ENCODE measurements at places on chromosomes 6 and 20. TPM values are rescaled to one million over a fixed set of nuclear protein-coding genes. Genes with fewer than 3 reads are reported as not detected.
A peak's percentile ranks its signal among the peaks of the same experiment; 100 is the strongest.

- no peak for DNase-seq
Observed at GRCh38 chr6:168730931-168731716, 290.1 kb downstream of the SMOC2 start.

GRCh38 chr6:140105857-140106256, 731.4 kb upstream of the CITED2 start:
- peak; percentile 10 for DNase-seq

DNA sequence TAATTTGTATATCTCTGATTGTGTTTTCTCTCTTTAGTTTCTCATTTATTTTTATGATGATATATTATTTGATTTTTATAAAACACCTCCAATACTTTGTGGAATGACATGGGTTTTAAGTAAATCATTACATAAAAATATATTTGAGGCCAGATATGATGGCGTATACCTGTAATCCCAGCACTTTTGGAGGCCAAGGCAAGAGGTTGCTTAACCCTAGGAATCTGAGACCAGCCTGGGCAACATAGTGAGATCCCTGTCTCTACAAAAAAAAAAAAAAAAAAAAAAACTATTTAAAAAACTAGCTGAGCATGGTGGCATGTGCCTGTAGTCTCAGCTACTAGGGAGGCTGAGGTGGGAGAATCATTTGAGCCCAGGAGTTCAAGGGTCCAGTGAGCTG, 87.3 kb downstream of the BMP6 start:
- DNase-seq = no peak

DNA sequence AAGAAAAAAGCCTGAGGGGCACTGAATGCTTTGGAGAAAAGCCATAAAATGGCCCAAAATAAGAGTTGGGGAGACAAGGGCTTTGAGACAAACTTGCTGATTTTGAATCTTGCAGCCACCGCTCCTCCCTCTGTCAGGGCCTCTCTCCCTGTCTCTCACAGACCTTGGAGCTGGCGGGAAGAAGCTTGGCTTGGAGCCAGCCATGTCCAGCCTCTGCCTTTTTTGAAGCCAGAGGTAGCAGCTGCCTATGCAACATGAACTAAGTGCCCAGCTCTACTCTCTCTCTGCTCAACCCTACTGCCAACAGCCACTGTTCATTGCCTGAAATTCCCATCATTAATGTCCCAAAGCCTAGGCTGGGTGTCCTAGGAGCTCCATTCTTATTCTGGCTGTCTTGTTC, 63.7 kb upstream of the CTNNBL1 start:
- DNase-seq = no peak

The ZC3H12D gene
- 0.07 TPM for total RNA-seq

The RUNX2 gene
- total RNA-seq = 1.2 TPM

The RIPPLY2 gene
- total RNA-seq = 1.9 TPM

- DNase-seq = no peak
Observed at GRCh38 chr6:32216998-32217397, 6.9 kb downstream of the NOTCH4 start.

The EPB41L1 gene
- 42.0 TPM for total RNA-seq

The PREP gene
- total RNA-seq = 70.0 TPM

DNA sequence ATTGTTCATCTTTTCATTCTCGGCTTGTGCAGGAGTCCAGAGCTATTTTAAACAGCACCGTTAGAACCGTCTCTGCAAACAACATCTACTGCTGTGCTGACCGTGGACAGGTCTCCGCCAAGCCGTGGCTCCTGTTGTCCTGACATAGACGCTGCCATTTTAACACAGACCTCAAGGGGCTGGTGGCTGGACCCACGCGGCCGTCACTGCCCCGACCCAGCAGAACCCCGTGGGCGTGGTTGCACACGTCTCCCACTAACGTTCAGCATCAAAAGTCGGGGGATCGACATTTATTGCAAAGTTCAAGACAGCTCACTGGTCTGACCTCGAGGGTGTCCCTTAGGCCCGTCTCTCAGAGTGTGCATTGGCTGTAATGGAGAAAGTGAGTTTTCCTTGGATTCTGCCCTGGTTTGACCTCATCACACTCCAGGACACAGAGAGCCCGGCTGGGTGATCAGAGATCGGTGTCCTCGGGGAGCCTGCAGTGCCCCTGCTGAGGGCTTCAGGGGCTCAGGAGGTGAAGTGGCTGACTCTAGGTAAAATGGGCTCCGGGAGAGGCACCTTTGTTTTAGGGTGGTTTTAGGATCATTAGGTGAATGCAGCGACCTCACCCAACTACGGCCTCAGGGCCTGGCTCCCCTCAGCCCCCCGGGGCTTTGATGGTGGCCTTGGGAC, 363.2 kb downstream of the THBS2 start:
- DNase-seq = no peak

GRCh38 chr6:166757232-166758135, 130.4 kb upstream of the RPS6KA2 start:
- DNase-seq = no peak

GRCh38 chr20:62925420-62926228, 681 bp downstream of the DIDO1 start:
- DNase-seq = no peak

DNA sequence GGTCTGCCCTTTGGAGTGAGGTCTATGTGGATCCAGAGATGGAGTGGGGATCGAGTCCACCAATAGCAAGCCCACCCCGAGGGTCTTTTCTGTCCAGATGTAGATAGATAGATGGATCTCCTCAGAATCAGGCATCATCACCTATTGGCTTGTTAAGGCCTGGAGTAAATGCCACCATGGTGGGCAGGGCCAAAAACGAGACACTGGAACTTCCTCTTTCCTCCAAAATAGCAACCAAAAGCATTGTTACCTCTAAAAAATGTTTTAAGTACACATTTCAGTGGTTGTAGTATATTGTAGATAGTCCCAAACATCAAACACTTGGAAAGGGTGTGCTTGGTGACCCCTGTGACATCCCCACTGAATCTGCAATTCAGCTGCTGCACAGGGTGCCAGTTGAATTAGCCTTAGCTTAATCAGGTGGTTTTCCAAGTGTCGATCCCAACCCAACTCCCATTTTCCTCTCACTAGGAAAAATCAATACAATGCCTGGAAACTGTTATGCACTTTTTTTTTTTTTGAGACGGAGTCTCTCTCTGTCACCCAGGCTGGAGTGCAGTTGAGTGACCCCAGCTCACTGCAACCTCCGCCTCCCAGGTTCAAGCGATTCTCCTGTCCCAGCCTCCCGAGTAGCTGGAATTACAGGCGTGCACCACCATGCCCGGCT, 35.0 kb upstream of the NELFCD start:
- no peak for DNase-seq

The PPP1R14C gene
- 0.61 TPM for total RNA-seq

The POM121L2 gene
- 0.09 TPM for total RNA-seq

GRCh38 chr6:9455864-9456658, 958.8 kb downstream of the TFAP2A start:
- DNase-seq = peak; percentile 47

The LINC00237 gene
- 0.69 TPM for total RNA-seq

GRCh38 chr6:137820952-137821351, 46.1 kb upstream of the TNFAIP3 start:
- DNase-seq = no peak

- DNase-seq = no peak
Observed at GRCh38 chr6:56959094-56959493, 4.2 kb downstream of the BEND6 start.

- no peak for DNase-seq
Observed at GRCh38 chr6:56570413-56571359, 72.0 kb downstream of the DST start.

GRCh38 chr6:121652726-121653623, 217.5 kb downstream of the GJA1 start:
- no peak for DNase-seq

The C6orf58 gene
- total RNA-seq = not detected

The GPR6 gene
- 0.37 TPM for total RNA-seq

The PPP1R16B gene
- total RNA-seq = 9.7 TPM

The TNFRSF6B gene
- not detected for total RNA-seq

The C4B gene
- total RNA-seq = 3.5 TPM

- DNase-seq = no peak
Observed at GRCh38 chr6:437037-437392, 45.5 kb downstream of the IRF4 start.

- no peak for DNase-seq
Observed at GRCh38 chr20:31667315-31668285, 29.9 kb downstream of the COX4I2 start.

- DNase-seq = no peak
Observed at GRCh38 chr6:134948691-134949090, 1.2 kb downstream of the ALDH8A1 start.

The MYB gene
- total RNA-seq = 7.6 TPM

- no peak for DNase-seq
Observed at GRCh38 chr20:63475209-63475608, 2.8 kb upstream of the KCNQ2 start.

The ID4 gene
- total RNA-seq = 8.3 TPM

The CRIP3 gene
- 46.3 TPM for total RNA-seq

DNA sequence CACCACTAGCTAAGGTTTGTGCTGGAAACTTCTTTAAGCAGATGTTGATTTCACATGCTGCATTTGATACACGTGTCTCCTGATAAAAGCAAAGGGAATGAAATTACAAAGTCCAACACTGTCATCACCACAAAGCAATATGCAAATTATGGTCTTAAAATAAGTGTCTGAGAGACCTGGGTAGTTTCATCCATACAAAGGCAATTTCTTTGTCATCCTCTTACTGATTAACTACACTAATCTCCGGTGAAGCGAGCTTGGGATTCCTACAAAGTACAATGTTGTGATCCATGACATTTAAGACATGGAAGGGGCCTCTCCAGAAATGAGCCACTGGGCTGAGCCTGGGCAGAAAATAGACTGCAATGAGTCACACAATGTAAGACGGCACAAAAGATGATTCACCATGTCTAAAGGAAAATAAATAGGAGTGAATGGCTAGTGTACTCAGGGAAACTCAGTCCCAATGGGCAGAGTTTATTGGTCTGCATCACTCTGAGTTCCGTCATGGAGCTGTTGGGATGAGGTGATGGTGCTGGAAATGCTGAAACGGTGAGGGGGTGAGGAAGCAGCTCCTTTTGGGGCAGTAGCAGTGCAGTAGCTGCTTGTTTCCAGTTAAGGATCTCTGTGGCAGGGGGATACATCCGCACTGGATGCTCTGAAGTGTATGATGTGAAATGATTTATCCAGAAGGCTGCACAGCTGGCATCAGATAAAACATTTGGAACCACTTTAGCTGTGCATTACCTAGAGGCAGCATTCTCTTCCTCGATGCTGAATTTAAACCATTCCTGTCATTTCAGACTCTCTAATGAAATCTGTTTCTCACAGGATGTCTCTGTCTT, 103.3 kb downstream of the IBTK start:
- no peak for DNase-seq

DNA sequence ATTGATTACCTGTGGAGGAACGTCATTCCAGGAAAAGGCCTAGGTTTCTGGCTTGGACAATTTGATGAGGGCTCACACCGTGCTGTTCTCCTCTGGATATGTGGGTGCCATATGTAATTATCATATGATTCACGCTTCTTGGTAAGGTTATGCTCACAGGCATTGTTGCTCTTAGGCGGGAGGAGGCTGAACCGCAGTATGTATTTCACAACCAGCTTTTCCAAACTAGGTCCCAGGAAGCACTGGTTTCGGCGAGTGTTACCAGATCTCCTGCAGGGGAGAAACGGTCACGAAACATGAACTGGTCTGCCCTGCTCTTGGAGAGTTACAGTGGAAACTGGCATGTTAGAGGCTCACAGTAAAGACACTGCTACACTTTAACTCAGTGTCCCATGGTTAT, 793 bp upstream of the FAM50B start:
- no peak for DNase-seq

DNA sequence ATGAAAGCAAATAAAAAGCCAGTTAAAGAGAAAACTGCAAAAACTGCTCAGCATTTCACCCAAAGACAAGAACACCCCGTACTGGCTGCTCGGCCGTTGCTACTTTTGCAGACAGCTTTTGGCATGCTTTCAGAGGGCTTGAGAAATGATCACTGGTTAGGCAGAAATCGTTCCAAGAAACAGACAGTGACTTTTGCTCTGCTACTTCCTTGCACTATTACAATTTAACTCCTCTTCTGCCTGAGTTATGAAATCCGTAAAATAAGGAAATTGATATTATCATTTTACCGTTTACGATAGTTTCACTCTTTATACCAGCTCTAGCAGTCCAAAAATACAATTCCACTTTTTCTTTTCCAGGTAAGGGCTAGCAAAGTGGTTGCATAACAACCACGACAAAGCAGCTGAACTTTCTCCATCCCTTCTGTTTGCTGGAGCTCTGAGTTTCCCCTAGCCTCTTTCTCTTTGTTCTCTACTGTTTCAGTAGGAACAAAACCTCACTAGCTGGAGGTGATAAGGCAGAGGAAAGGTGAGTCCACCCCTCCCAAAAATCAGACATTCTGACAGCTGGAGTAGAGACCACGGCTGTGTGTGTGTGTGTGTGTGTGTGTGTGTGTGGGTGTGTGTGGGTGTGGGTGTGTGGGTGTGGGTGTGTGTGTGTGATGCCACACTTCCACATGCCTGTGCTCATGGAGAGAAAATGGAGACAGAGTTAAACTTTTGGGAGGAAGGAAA, 191.8 kb upstream of the RREB1 start:
- no peak for DNase-seq

- DNase-seq = no peak
Observed at GRCh38 chr6:78909391-78909790, 42.0 kb downstream of the IRAK1BP1 start.

DNA sequence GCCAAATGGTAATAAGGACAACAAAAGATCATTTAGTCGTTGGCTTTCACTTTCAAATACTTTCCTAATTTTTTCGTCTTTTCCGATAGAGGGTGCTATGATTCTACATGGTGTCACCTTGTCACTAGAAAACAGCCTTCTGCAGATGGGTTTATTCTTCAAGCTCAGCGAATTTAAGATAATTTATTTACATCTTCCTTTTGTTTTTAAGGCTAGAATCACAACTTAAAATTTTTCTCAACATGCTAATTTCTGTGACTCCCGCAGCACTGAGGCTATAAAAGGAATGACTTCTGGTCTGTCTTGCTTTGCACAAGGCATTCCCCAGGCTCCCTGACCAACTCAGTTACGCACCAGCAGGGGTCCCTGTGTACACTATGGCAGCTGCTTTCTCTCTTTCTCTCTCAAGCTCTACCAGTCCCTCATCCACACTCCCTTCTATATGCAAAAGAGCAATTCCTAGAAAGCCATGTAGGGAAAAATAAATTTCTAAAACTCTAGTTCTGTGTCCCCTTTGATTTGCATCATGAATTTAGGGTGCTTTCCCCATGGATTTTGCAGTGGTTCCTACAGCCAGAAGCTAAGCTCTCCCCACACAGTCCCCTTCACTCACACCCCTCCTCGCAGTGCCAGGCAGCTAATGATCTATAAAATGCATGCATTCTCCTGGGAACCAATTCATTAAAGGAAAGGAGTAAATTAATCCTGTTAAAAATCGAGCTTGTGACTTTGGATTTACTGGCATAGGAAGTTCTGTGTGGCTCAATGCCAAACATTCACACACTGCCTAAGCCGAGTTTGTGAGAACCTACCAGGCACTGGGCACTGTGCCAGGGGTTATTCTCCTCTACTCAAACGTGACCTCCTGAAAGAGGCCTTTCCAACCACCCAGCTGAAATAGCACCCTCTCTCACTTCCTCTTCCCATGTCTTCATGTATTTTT, 74.5 kb downstream of the DCDC2 start:
- no peak for DNase-seq

- DNase-seq = no peak
Observed at GRCh38 chr6:153613719-153614455, 425.2 kb upstream of the OPRM1 start.
